ENCODE measurements at places on chromosomes 3 and 15.

GRCh38 chr3:3071136-3071535 lies 39.0 kb downstream of the IL5RA start:
- DNase-seq = no peak

GRCh38 chr3:97942801-97943546 lies 29.3 kb downstream of the RIOX2 start:
- no peak for DNase-seq

- no peak for DNase-seq
These were observed 148.6 kb upstream of the NR2F2 start for GRCh38 chr15:96181873-96182301.

- no peak for DNase-seq
These were observed 52.3 kb upstream of the FGF7 start for GRCh38 chr15:49370782-49371181.

DNA sequence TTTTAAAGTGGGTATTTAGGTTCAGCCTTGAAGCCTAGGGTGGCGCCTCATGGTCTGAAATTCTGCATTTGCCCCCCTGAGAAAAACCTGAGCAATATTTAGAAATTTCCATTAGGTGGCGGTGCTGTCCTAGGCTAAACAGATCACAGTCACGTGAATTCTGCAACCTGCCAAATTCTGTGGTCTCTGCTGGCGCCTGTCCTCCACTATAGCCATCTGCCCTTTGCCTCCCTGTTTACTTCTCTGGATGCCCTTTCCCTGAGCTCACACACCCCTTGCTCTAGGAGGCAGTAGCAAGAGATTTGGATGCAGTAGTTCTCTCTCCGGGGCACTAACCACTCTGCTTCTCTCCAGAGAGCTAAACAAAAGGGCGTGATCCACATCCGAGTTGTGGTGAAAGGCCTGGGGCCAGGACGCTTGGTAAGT lies 9.1 kb downstream of the MRPS11 start:
- no peak for DNase-seq

DNA sequence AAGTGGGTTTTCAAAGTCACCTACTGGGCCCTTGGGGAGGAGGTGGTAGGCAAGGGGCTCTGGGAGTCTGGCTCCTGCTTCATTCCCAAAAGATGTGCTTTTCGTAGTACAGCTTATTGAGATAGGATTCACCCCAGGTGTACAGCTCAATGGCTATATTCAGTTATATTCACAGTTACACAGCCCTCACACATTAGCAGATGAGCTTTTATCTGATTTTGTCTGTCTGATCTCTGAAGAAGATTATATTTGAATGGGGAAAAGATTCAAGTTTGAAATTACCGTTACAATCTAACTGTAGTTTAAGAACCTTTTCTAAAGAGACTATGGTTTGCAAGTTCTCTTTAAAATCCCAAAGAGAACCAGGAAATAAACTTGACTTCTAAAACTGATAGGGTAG lies 27.3 kb downstream of the PXYLP1 start:
- DNase-seq = no peak

GRCh38 chr15:22262613-22263020 lies 182.3 kb downstream of the OR4M2 start:
- no peak for DNase-seq

DNA sequence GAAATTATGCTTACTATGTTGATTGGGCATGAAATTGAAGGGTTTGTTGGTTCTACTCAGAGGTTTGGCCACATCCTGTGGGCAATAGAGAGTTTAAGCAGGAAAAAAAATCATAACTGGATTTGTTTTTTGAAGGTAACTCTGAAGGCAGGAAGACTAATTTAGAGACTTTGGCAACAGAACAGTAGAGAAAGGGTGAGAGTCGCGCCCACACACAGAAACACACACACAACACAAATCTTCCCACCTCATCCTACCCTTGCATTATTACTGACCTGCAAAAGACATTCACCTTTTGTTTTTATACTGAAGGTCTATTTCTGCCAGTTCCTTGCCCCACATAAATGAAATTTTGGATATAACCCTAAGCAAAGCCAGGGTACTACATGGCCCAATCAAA lies 270.6 kb downstream of the TBL1XR1 start:
- DNase-seq = no peak

DNA sequence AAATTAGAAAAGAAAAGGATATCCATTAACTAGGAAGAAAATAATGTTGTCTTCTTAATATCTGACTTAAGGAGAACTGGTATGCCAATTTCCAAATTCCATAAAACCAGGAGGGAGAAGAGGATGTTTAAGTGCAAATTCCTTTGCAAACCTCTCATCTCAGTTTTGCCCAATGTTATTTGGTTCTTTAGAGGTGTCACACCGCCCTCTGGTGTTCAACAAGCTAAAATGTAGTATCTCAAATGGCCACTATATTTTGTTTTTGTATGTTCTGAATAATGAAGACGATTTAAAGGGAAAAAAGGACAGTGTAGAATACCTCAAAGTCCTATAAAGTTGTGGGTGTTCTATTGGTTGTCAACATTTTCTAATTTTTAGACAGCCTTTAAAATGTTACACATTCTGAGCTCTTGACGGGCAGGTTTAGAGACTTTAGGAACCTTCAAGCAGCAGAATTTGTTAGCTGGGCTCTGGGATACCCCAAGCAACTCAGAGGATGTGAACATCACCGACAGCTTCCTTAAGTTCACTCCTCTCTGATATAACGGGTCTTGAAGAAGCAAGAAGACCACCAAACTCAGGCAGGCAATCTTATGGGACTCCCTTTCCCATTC lies 458.3 kb downstream of the MFSD1 start:
- DNase-seq = no peak

DNA sequence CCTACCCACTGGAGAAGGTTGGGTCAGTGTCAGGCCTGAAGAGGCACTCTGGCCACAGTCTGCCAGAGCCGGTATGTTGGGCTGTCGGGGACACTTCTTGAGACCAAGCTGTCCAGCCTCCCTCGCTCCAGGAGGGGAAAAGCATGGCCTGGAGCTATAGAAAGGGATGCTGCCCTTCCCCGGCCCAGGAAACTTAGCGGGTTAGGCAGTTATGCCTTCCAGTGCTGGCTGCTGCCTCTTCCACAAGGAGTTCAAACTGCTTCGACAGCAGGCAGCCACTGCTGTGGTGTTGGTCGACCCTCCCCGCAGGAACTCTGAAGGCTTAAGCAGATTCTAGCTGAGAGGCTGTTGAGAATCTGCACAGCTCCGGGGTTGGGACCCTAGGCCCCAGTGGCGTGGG lies 819.4 kb downstream of the DIPK2A start:
- DNase-seq = no peak
